M059J (cell line): ENCODE measurements at places on chromosomes 2 and 18. TPM values are rescaled to one million over a fixed set of nuclear protein-coding genes. Genes with fewer than 3 reads are reported as not detected.

DNA sequence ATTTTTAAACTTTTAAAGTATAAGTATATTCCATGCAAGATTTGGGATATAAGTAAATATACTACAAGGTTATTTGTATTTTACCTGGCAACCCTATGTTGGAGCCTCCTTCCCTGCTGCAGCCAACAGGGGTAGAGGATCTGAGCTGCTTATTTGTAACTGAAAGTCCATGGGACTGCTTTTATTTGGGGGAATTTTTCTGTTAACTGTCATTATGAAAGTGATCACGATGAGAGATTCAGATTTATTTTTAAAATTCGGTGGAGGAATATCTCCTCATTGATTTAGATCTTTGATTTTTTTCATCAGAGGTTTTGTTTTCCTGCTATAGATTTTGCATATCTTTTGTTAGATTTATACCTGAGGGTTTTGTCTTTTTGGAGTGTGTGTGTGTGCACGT is 215.9 kb downstream of the PRKCE start:
- DNase-seq: no peak

DNA sequence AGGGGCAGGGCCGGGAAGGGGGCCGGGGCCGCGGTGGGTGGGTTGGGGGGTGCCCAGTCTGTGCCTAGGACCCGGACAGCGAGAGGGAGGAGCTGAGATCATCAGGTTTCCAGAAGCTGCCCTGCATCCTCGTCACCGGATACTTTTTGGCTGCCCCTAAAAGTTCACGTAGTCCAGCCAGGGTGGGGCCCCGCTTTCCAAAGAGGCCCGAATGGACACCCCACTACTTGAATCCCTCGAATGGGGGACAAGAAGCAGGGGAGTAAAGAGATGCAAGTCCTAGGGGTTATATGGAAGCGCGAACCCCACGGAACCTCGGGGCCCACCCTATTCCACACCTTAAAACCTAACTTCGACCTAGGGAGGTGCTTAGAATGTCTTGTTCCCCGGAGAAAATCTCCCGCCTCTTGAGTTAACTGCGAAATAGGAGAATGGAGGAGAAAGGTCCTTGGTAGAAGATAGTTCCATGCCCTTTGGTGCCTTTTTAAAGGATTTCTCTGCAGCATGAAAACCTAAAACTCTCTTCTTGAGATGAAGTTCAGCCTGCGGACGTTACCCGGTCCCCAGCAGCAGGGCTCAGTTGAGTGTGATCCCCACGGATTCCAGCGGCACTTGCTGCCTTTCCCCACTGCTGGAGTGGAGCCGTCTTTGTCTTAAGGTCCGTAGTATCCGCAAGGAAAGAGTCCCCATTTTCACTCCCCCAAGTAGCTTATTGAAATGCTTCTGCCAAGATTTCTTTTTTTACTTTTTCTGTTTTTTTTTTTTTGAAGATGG is 2.1 kb upstream of the RNF152 start:
- DNase-seq: no peak

GRCh38 chr2:240687045-240687740 is 4.5 kb upstream of the AQP12A start:
- DNase-seq: no peak

DNA sequence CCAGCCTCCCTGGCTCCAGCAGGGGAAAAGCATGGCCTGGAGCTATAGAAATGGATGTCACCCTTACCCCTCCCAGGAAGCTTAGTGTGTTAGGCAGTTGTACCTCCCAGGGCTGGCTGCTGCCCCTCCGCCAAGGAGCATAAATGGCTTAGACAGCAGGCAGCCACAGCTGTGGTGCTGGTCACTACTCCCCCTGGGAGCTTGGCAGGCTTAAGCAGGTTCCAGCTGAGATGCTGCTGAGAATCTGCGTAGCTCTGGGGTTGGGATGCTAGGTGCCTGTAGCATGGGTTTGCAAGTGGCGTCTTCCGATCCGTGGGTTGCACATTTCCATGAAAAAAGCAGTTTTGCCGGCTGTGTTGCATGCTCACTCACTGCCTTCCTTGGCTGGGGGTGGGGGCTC is 369.7 kb downstream of the CTNNA2 start:
- no peak for DNase-seq

DNA sequence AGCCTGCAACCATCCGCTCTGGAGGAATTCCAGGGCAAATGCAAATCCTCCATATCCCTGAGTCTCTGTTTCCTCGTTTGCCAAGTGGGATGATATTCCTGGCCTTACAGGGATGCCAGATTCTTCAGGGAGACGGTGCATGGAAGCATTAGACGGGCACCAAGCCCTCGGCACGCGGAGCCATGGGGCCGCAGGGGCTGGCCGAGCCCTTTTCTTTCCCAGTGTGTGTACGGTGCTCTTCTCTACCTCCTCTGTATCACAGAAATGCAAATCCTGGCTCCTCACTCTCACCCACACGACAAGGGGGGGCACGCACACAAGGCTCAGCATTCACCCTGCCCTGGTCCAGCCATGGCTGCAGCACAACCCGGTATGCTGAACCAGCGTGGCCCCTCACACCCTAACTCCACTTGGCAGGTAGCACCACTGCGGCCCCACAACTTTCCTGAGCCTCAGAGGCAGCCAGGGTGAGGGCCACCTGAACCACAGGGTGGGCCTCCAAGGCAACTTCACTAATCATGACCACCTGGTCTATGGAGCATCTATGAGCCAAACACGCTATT is 64.1 kb upstream of the SALL3 start:
- DNase-seq: no peak

- peak; percentile 96 for DNase-seq
These were observed 4.7 kb upstream of the DNAJB2 start for GRCh38 chr2:219274361-219274921.

CIB4 gene
- not detected in 2 replicates for total RNA-seq

KIF5C gene
- 0.54 and 1.3 TPM in 2 replicates for total RNA-seq

DUSP2 gene
- total RNA-seq: 75.8 and 103 TPM in 2 replicates

ANKRD23 gene
- total RNA-seq: 0.20 TPM in 1 of 2 replicates, not detected in the other

ABCG8 gene
- not detected in 2 replicates for total RNA-seq

CARF gene
- total RNA-seq: 1.3 and 3.0 TPM in 2 replicates
